ENCODE measurements at places on chromosomes 5 and 9. TPM values are rescaled to one million over a fixed set of nuclear protein-coding genes. Genes with fewer than 3 reads are reported as not detected.

GRCh38 chr5:126385524-126386502, 37.4 kb upstream of the GRAMD2B start:
- DNase-seq = no peak

GRCh38 chr5:37247036-37247435, 2.1 kb downstream of the CPLANE1 start:
- DNase-seq = no peak

GRCh38 chr5:124824637-124825158, 78.3 kb upstream of the ZNF608 start:
- DNase-seq = no peak

DNA sequence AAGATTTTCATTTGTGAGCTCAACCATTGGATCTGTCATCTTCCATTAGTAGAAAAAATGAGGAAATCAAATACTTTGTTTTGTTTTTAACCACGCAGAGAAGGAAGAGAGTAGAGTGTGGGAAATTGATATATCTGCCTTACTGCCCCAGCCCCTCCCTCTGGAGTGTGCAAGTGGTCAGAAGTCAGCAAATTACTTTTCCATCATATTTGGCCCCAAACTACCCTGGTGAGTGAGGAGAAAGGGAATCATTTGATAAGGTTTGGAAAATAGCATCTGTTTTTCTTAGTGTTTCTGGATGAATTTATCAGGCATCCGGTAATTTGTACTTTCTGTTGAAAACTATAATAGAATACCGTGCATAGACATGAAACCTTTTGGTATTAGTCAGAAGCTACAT, 327.4 kb downstream of the MARCHF11 start:
- DNase-seq = no peak

DNA sequence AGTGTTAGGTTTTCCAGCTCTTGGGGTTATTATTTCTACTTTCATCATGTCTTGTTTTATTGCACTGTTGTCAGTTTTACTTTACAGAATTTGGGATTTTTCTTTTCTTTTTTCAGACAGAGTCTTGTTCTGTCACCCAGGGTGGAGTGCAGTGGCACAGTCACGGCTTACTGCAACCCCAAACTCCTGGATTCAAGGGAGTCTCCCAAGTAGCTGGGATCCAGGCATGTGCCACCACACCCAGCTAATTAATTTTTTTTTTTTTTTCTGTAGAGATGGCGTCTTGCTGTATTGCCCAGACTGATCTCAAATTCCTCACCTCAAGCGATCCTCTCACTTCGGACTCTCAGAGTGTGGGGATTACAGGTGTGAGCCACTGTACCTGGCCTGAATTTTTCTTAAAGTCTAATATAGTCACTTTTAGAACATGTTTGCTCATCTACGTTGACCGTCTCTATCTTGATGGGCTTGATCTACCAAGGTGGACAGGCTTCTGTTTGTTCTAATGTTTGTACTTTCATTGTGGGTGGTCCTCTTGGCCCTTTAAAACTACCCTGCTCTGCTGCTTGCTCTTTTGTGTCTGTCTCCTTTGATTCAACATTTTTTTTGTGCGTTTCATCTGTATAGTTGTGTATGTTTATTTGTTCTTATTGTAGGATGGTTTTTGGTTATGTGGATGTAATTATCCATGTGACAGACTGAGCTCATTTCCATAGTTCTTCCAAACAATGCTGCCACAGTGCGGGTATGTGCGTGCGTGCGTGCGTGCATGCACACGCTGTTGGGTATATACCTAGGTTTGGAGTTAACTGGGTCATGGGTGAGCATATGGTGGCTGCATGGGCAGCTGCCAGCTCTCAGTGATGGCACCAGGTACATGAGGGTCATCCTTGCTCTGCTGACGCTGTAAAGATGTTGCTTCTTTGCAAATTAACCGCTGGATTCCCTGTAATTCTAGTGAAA, 18.1 kb downstream of the PRRC2B start:
- no peak for DNase-seq

DNA sequence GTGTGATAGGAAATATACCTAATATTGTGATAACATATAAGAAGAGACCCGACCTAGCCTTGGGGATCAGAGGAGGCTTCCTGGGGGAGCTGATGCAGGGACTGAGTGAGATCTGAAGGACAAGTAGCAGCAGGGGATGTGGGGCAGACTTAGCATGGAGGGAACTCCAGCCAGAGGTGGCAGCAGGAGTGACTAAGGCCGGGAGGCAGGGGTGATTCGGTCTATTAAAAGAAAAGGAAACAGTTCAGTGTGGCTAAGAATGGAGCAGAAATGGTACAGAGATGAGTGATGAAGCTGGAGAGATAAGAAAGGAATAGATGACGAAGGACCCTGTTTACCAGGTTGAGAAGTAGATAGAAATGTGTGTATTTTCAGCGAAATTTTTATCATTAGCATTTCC, 408.8 kb downstream of the ENC1 start:
- DNase-seq = no peak

The MUSK gene
- total RNA-seq = not detected

The AMBP gene
- total RNA-seq = not detected

The FRMPD1 gene
- not detected for total RNA-seq

The TICAM2 gene
- total RNA-seq = 5.4 TPM

The DMRT3 gene
- 0.18 TPM for total RNA-seq

The CD180 gene
- total RNA-seq = 0.37 TPM

The ERAP2 gene
- 13.8 TPM for total RNA-seq

The PCDHGB4 gene
- total RNA-seq = 16.7 TPM
